ENCODE measurements at places on chromosomes 16 and 17.
A peak's percentile ranks its signal among the peaks of the same experiment; 100 is the strongest.

DNA sequence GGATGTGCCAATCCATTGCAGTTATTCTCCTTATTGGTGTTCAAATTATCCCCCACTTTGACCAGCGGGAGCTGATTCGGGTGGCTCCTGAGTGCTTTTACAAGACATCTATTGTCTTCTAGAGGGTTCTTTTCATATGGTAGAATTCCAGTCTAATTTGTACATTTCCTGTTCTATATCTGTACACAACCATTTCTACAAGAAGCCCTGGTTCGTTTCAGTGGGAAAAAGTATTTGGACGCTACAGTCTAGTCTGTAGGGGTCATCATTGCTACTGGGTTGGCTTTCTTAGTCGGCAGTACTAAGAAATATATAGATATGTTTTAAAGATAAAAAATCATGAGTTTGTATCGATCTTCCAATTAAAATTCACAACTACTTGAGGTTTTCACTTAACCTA lies 262.6 kb downstream of the MAP2K6 start:
- DNase-seq: no peak

- DNase-seq: no peak
Observed at GRCh38 chr17:73690676-73691075, 46.4 kb upstream of the SDK2 start.

DNA sequence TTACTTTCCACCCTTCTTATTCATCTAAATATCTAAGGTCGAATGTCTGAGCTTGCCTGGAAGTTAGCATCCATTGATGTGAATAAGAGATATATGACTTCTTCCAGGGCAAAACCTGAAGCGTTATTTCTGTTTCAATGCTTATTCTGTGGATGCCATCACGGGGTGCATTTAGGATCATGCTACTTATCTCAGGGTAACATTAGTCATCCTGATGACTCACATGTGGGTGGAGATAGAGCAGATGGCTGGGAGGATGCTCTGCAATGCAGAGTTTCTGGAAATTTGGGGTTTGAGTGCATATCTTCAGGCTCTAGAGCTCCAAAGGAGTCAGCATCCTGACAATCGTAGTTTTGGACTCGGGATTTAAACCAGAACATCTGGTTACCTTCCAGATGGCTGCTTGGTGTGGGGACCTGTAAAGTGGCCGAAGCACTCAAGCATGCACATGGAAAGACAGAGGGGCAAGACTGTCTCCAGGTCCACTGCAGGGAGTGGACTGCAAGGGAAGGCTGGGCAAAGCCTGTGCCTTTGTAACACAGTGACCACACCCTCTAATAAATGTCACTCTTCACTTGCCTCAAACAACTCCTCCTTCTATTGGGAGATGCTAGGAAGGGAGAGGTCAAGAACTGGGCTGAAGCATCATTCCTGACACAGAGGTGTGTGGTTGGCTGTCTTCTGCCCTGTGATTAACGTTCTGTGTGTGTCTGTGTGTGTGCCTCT lies 175.2 kb upstream of the SALL1 start:
- no peak for DNase-seq

GRCh38 chr16:12095275-12096156 lies 119.0 kb downstream of the SNX29 start:
- peak; percentile 37 for DNase-seq

- no peak for DNase-seq
Observed at GRCh38 chr17:78672005-78672404, 94.8 kb upstream of the DNAH17 start.

DNA sequence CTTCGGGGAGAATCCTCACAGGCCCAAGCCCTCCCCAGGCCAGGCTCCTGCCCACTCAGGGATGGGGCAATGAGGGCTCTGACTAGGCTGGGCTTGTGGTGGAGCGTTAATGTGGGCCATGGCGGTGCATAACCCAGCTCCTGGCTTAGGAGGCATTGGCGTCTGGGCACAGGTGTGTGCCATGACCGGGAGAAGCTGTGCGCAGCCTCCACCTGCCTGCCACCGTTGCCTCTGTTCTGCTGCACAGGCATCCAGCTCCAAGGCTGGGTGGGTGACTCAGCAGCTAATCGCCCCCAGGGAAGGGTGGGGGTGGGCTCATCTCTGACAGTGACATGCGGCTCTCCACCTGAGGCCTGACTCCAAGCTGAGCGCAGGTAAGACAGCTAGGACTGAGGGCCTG lies 3.5 kb upstream of the ARHGAP27 start:
- no peak for DNase-seq

DNA sequence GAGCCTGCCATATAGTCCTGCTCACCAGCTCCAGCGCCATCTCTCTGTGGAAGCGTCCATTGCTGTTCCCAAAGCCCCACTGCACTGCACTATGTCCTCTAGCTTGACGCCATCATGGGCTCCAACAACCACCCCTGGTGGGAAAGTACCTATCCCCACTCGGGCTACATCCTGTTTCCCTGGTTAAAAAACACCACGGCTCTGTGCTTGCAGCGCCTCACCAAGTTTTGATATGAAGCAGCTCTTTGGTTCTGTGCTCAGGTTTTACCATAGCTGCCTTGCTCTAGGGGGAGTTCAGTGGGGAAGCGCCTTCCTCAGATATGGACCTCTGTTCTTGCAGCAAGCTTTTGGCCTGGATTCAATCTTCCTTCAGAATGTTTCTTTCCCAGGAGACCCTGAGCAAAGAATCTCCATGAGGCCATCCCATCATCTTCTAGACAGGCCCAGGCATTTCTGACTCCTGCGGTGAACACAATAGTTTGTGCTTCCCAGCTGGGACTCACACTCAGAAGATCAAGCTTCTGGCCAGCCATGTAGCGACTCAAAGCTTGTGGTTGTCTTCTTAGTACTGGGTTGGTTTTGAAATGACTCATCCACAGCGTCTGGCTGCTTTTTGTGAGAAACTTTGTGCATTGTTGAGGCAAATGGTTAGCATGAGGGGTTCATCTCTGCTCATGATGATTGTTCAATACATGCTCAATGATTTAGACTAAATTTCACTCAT lies 39.5 kb downstream of the DYNLRB2 start:
- peak; percentile 29 for DNase-seq

GRCh38 chr17:29021226-29021625 lies 15.4 kb upstream of the SEZ6 start:
- no peak for DNase-seq

- no peak for DNase-seq
Observed at GRCh38 chr16:66146798-66147197, 219.7 kb upstream of the CDH5 start.

DNA sequence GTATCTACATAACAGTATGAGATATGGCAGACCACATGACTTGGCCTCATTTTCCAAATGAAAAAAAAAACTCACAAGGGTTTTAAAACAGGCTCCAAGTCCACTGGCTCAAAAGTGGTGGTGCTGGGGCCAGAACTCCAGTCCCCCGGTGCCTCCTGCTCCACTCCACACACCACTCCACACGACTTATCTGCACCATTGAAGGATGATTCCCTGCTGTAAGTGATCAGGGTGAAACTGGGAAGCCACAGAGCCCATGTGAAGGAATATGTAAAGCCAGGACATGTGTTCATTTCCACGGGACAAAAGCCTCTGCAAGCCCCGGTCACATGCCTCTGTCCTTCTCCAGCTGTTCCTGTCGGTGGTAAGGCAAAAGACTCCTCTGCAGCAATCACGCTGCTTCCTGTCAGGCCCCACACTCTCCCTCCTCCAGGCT lies 97.2 kb downstream of the ZNF18 start:
- no peak for DNase-seq

GRCh38 chr16:29862383-29862883 lies 593 bp downstream of the CDIPT start:
- DNase-seq: no peak

DNA sequence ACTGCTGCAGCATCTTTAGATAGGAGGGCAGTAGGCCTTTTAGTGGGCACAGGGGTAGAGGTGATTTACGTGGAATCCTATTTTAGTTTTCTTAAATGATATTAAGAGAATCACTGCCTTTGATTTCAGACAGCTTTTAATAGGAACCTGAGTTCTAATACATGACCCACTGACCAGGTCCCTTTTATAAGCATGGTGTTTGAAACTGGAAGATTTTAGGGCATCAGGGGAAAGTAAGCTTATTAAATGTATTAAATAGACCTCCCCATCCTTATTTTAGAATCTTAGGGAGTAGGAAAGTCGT lies 2.0 kb downstream of the MSL1 start:
- DNase-seq: no peak

DNA sequence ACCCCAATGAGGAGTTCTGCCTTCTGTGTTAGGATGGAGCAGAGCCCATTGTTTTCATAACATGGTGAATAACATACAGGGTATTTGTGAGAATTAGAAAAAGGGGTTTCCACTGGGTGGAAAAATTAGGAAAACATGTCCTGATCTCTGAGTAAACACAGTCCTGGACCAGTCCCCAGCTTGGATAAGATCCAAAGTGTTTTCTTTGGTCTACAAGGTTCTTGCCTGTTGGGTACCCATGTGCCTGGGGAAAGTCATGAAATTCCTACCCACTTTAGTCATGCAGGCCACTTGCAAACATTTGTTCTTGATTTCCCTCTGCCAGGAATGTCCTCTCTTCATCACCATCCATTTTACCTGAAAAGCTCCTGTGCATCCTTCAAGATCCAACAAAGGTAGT lies 164.8 kb upstream of the DYNLRB2 start:
- no peak for DNase-seq

- no peak for DNase-seq
Observed at GRCh38 chr17:16954521-16954920, 17.4 kb downstream of the TNFRSF13B start.

GRCh38 chr17:4642286-4642685 lies 808 bp upstream of the ALOX15 start:
- DNase-seq: no peak

DNA sequence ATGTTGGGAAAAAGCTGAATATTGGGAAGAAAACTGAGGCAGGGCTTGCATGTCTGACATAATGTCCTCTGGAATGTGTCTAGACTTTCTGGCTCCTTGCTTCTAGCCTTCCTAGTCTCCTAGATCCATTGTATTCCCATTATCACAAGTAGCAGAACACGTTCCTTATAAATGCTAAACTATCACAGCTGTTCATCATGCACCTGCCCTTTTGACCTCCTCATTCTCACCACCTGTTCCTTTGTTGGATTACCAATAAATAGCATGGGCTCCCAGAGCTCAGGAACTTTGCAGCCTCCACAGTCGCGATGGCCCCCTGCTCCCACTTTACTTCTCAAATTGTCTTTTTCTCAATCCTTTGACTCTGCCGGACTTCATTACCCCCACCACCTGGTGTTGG lies 49.7 kb downstream of the ACSM1 start:
- DNase-seq: no peak

GRCh38 chr17:49525831-49526741 lies 31.0 kb downstream of the NGFR start:
- DNase-seq: no peak

DNA sequence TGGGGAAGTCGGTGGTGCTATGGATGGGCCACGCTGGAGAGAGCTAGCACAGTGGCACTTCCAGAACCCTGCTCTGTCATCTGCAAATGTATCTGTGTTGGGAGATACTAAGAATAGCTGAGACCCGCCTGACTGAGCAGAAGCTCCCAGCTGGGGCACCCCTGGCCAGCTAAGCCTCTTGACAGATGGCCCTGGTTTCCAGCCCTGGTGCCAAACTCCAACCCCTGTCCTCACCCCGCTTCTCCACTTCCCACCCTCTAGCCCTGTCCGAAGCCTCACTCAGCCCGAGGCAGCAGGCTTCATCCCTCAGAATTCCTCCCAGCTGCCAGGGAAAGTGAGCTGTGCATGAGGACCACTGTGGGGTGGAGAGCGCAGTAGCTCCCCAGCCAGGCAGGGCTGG lies 124.4 kb downstream of the CCDC144A start:
- no peak for DNase-seq

- no peak for DNase-seq
Observed at GRCh38 chr17:4064366-4064765, 78.5 kb downstream of the ZZEF1 start.

DNA sequence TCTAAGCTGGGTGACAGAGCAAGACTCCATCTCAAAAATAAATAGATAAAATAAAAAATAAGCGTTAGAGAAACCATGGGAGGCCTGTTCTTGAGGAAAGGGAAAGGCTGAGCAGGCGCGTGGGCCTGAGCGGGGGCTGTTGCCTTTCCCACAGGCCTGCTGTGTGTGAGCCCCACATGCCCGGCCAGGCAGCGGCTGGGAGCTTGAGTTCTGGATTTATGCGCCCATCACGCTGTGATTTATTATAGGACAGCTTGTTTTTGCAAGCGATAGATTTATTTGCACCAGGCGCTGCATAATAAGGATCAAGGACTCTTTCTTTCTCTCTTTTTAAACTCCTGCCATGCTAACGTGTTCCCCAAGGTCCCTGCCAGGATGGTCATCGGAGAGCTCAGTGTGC lies 14.8 kb upstream of the WFDC1 start:
- DNase-seq: no peak

GRCh38 chr16:14186007-14186794 lies 115.1 kb downstream of the MRTFB start:
- no peak for DNase-seq

DNA sequence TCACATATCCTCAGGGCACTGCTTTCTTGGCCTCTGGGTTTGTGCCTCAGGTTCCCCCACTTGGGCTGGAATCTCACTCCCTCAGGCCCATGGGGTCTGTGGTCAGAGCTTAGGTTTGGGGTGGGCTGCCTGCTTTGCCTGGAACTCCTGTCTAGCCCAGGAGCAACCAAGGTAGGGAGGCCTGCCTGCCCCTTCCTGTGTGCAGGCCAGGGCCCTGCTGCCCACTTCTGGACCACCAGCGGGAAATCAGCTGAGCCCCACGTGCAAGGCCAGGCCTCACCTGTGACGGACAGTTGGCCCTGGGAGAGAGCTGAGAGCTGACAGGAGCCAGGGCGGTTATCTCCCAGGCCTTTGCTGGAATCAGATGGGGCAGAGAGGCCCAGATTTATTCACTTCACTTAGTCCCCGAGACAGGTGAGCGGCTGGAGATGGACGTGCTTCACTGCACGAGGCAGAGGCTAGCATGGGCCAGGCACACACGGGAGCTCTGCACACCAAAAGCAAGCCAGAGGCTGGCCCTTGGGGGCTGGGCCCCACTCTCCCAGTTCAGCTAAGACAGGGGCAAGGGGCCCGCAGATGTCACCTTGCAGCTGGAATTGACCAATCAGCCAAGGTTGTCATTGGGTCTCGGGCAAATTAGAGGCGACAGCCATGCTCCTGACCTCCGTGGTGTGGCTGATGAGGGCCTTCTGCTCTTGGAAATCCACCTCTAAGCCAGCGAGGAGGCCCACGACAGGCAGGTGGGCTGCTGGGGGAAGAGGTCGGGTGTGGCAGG lies 49.9 kb upstream of the DOC2B start:
- no peak for DNase-seq

DNA sequence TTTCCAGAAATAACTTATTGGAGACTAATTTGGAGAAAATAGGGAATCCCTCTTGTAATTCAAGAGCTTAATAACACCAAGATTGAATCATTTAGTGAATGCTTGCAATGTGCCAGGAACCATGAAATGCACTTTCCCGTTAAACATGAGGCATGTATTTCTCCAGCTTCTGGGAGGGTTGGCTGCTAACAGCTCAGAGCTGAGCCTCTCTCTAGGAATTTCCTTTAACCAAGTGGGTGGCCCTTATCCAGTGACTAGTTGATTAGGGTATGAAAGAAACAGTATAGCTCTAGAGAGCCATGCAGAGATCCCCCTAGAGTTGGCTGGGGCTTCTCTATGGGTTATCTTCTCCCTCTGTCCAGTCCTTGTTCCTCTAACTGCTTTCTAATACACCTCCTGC lies 356.4 kb upstream of the GOT2 start:
- no peak for DNase-seq

All from stimulated activated CD8-positive, alpha-beta memory T cell treated with anti-CD3 and anti-CD28 coated beads, Interleukin-2, amount 100 ng/mL, for 1 hour (primary cell).